ENCODE measurements at places on chromosomes 3 and 15.

DNA sequence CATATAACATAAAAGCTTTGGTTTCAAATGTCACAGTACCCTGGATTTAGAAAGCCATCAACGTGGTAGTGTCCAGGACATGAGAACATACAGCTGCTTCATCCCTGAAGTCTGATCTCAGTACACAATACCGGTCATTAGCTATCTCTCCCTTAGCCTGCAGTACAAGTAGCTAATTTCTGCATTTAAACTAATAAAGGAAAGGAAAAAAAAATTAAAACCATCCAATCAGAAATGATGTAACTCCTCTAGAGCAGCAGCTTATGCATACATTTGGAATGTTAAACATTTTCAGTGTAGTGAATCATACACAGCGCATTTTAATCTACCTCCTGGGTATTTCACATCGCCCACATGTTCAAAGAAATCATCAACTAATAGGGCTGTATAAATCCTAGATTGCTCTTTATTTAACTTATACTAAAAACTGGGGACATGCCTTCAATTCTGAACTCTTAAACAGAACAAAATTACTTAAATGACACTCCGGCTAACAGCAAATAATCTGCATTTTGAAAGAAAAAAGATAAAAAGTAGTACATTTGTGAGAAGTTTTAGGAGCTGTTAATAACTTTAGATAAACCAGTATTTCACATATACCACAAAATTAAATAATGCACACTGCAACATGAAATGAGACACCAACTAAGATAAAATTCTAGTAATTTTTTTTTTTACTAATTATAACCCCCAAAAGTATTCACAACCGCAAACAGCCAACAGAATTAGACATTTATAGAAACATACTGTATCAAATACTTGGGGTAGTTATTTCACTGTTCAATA, 3.7 kb downstream of the IGF2BP2 start:
- no peak for DNase-seq

DNA sequence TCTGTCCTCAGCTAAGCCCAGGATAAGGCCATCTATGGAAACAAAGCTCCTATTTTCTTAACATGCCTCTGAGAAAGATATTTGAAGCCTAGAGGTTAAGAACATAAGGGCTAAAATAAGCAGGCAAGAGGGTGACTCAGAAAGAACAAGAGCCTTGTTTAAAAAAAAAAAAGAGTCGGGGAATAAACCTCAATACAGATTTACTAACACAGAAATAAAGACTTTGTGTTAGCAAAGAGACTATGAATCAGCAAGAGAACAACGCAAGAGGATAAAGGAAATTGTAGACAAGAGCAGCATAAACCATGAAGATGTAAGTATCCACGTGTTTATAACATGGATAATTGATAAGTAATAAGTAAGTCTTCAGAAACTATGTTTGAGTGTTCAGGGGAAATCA, 36.0 kb downstream of the RAB27A start:
- DNase-seq: no peak

DNA sequence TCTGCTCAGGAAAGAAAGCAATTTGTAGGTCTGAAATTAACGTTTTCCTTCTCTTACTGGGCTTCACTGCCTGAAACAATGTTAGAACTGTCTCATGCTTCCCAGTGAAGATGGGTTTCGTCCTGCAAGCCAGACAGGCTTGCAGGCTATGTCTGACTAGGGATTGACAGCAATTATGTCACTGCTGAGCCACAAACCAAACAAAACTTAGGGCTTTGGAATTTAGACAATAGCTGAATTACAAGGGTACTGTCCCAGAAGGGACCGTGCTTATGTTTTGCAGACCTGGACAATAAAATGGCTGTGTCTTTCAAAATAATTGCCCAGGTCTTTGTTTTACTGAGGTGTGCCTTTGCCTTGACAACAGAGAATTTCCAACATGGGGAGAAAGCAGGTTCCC, 46.3 kb upstream of the CCDC80 start:
- no peak for DNase-seq

DNA sequence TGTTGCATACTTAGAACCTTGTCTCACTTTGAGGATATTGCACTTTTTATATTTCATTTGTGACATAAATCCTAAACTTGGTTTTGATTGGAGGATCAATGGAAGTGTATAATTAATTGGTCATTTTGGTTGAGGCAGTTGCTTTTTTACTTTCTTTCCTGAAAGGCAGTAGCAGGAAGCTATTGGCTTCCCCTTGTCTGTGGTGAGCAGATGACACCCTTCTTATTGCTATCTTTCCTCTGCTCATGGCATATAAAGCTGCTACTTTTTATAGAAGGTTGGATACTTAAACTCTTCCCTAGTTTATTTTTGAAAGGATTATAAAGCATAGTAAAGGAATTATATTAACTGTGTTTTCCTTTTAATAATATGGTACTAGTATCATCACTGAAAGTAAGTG, 28.6 kb downstream of the FAM98B start:
- no peak for DNase-seq

DNA sequence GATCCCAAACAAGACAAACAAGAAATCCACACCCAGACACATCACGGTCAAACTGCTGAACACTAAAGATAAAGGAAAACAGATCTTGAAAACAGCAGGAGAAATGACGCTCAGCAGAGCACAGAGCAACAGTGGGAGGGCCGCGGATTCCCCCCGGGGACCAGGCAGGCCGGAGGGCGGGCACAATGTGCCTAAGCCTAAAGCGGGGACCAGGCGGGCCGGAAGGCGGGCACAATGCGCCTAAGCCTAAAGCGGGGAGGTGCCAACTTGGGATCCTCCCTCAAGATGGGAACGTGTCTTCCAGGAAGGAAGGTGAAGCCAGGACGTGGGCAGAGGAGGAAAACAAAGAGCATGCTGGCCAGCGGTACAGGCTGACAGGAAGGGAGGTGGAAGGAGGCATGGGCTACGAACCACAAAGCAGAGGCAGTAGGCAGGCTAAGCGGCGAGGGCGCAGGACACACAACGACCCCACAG, 31.1 kb downstream of the CYFIP1 start:
- DNase-seq: no peak

DNA sequence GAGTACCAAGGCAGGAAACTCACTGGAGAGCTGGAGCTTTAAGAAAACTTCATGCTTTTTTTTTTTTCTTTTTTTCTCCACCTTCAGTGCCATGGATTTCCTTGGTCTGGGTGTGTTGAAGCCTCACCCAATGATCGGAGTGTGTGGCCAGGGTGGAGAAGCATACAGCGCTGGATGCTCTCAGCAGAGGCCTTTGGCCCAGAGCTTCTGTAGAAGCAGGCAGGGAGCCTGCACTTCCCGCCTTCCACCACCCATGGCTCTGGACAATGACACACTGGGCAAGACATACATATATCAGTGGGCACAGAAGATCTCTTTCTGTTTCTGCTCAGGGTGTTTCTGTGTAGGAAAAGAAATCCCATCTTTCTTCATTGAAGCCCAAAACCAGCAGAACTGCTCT, 55.8 kb upstream of the ACAD9 start:
- no peak for DNase-seq

- DNase-seq: no peak
Measured at GRCh38 chr3:40116478-40117177, 192.9 kb upstream of the EIF1B start.

- DNase-seq: no peak
Measured at GRCh38 chr3:9117220-9117619, 132.2 kb downstream of the SRGAP3 start.

DNA sequence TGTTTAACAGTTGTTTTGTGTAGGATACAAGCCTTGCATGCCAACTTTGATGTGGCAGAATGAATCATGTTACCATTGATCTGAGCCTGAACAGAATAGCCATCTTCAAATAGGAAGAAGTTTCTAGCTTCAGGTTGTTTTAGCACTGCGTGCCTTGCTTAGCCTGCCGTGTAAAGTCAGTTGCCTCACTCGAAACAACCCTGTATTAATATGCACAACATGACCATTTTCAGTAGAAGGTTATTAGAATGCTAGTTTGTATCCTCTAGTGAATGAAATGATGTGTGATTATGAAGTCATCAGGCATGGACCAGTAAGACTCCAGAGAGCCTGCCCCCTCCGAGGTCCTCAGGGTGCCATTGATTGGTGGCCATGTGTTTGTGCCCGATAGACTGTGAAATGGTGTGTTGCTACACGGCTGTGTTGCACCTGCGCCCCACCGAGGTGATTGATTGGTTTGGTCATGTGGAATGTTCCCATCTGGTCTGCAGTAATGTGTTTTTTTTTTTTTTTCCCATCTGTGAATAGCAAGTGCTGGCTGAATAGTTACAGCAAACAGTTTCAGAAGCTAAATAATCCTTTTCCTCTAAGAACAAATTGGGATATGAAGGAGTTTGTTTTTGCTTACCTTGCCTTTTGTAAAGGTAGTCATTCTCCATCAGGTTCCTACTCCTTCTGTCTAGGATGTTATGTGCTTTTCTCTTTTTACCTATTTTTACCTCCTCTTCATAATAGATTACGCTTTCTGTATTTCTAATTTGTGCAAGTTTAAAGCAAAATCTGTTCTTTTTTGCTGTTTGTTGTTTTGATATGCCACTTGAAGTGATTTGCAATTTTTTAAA, 214.9 kb downstream of the TCF12 start:
- no peak for DNase-seq

- no peak for DNase-seq
Measured at GRCh38 chr15:51312166-51313073, 26.0 kb downstream of the CYP19A1 start.

GRCh38 chr15:76512971-76513370, 176.4 kb downstream of the ISL2 start:
- DNase-seq: no peak

DNA sequence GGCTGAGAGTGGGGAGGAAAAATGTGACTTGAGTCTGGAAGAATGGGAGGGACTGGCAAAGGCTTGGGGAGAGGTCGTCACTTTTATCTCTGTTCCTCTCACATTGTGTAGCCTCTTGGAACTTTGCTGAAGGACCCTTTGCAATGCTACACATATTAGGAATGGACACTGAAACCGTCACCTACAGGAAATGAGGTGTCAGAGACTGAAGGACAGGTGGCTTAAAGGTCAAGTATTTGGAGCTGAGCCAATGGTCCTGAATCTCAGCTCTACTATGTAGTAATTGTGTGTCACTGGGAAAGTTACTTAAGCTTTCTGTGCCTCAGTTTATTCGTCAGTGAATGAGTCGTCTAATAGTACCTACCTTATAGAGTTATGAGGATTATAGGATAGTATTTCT, 14.7 kb downstream of the MCTP2 start:
- no peak for DNase-seq

GRCh38 chr3:67946436-67946835, 292.0 kb upstream of the SUCLG2 start:
- no peak for DNase-seq

GRCh38 chr3:104873331-104873730, 493.4 kb upstream of the ALCAM start:
- DNase-seq: no peak

DNA sequence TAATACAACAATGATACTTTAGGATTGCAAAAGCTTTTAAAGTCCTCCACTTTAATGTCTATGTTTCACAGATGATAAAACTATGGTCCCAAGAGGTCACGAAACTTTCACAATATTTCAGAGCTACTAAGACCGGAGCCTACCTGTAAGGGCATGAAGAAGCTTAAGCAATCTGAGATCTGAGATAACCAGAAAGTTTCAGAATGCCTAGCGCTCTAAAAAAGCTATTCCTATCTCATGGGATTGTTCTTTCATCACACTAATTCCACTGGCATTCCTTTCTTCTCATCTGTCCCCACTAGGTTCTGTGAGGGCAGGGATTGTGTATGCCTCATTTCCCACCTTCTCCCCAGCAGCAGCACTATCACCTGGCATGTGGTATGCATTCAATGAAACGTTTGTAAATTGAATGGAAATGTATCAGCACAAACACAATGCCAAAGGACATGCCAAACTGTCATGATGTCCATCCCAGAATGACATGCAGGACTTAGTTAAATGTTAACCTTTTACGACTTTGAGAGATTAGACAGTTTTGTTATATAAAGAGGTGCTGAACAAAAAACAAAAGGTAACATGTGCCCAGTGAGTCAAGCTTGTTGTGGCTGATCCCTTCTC, 104.7 kb upstream of the NR2F2 start:
- no peak for DNase-seq

GRCh38 chr15:78507831-78508160, 419 bp downstream of the HYKK start:
- DNase-seq: no peak

GRCh38 chr15:70493787-70494516, 269.4 kb downstream of the UACA start:
- no peak for DNase-seq

GRCh38 chr3:18669374-18669773, 244.2 kb upstream of the SATB1 start:
- DNase-seq: no peak

- DNase-seq: no peak
Measured at GRCh38 chr3:171876680-171877147, 33.6 kb downstream of the TMEM212 start.

GRCh38 chr3:54957711-54958110, 29.9 kb upstream of the LRTM1 start:
- no peak for DNase-seq

DNA sequence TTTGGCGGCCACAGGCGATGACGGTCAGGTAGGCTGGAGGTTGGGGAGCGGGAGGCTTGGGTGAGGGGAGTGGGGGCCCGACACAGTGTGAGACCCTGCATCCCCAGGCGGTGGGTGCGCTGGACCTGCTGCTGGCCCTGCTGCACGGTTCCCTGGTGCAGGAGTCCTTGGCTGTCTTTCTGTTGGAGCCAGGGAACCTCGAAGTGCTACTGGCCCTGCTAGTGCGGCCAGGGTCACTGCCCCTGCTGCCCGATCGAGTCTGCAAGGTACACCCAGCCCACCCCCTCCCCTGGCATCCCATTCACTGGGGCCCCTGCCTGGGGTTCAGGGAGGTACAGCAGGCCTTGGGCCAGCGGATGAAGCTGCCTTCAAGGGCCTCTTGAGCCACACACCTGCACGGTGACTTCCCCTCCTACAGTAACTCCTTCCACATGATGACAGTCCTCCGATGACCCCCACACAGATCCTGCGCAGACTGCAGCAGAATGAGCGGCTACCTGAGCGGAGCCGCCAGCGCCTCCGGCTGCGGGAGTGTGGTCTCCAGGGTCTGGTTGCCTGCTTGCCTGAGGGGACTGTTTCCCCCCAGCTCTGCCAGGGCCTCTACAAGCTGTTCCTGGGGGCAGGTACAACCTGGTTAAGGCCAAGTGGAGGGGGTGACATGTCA, 19.5 kb downstream of the NBEAL2 start:
- no peak for DNase-seq

GRCh38 chr3:133531981-133532380, 41.5 kb upstream of the CDV3 start:
- DNase-seq: no peak

- no peak for DNase-seq
Measured at GRCh38 chr3:56536735-56537134, 20.2 kb upstream of the CCDC66 start.
